ENCODE measurements at places on chromosomes 1 and 21.
A peak's percentile ranks its signal among the peaks of the same experiment; 100 is the strongest.

DNA sequence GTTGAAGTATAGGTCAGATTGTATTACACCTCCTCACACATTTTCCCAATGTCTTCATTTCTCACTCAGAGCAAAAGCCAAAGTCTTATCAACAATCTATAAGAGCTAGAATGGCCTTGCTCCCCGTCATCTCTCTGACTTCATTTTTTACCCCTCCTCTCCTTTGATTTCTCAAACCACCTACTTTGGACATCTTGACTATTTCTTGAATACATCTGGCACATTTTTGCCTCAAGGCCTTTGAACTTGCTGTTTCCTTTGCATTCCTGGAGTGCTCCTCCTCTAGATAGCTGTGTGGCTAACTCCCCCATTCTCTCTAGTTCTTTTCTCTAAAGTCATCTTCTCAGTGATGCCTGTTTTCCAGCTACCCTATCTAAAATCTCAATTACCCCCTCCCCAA is 7.2 kb upstream of the XCL2 start:
- DNase-seq: peak; percentile 90

GRCh38 chr1:71019233-71019969 is 28.2 kb downstream of the PTGER3 start:
- DNase-seq: no peak

DNA sequence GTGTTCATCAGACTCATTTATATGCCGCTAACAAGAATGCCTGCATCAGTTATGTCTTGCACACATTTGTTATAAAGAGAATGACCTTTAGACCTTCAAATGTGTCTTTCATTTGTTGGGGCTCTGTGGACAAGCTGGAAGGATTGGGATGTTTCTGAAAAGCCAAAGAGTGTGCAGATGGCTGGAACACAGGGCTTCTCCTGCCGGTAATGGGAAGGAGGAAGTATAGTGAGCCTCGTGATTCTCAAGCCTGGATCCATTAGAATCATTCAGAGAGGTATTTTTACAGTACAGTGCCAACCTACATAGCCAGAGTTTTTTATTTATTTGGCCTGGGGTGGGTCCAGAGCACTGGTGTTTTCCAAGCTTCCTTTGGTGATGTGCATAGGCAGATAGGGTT is 40.6 kb upstream of the ATP1A1 start:
- no peak for DNase-seq

GRCh38 chr1:198577444-198577843 is 37.0 kb upstream of the ATP6V1G3 start:
- DNase-seq: peak; percentile 34

DNA sequence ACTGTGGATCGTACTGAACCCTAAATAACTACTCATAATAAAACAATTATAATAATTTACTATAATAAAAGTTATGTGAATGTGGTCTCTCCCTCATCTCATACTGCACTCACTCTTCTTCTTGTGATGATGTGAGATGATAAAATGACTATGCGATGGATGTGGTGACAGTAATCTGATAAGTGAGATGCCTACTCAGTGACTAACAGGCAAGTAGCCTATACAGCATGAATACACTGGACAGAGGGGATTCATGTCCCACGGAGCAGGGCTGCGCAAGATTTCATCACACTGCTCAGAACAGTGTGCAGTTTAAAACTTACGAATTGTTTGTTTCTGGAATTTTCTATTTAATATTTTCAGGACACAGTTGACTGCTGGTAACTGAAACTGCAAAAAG is 304.0 kb downstream of the DUSP10 start:
- no peak for DNase-seq

GRCh38 chr1:205245096-205245495 is 17.4 kb downstream of the TMCC2 start:
- no peak for DNase-seq

- no peak for DNase-seq
Observed at GRCh38 chr1:40425198-40425597, 25.1 kb upstream of the ZFP69B start.

DNA sequence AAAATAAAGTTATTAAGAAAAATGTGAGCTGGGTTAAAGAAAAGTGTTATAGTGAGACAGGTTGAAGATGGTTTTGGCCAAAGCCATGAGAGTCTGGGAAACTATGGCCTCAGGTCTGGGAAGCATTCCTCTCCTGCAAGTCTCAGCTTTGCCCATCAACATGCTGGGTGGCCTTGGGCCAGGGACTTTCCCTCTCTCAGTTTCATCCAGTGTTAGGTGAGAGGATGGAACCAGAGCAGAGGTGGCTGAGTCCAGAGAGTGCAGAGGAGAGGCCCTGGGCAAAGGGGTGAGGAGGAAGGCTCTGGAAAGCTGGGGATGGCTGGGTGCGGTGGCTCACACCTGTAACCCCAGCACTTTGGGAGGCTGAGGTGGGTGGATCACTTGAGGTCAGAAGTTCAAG is 10.5 kb downstream of the PADI2 start:
- peak; percentile 26 for DNase-seq

GRCh38 chr1:53155534-53155933 is 13.1 kb upstream of the SLC1A7 start:
- no peak for DNase-seq

DNA sequence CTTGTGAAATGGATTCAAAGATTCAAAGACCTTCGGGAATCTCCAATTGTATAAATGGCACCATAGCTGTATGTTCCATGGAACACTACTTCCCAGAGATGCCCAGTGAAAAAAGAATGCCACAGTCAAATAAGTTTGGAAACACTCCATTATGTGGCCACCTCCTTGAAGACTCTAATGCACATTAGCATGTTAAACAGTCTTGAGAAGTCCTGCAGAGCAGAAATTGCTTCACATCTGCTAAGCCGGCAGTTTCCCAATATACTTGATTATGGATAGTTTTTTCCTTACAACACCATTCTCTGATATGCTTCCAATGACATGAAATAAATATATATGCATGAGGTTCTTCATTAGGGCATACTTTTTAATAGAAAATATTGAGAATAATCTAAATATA is 12.7 kb upstream of the SELE start:
- no peak for DNase-seq

GRCh38 chr1:71428029-71428428 is 347.2 kb upstream of the ZRANB2 start:
- DNase-seq: no peak

- no peak for DNase-seq
Observed at GRCh38 chr1:237269938-237270337, 228.0 kb downstream of the RYR2 start.

- no peak for DNase-seq
Observed at GRCh38 chr21:39776589-39776988, 31.6 kb downstream of the IGSF5 start.

DNA sequence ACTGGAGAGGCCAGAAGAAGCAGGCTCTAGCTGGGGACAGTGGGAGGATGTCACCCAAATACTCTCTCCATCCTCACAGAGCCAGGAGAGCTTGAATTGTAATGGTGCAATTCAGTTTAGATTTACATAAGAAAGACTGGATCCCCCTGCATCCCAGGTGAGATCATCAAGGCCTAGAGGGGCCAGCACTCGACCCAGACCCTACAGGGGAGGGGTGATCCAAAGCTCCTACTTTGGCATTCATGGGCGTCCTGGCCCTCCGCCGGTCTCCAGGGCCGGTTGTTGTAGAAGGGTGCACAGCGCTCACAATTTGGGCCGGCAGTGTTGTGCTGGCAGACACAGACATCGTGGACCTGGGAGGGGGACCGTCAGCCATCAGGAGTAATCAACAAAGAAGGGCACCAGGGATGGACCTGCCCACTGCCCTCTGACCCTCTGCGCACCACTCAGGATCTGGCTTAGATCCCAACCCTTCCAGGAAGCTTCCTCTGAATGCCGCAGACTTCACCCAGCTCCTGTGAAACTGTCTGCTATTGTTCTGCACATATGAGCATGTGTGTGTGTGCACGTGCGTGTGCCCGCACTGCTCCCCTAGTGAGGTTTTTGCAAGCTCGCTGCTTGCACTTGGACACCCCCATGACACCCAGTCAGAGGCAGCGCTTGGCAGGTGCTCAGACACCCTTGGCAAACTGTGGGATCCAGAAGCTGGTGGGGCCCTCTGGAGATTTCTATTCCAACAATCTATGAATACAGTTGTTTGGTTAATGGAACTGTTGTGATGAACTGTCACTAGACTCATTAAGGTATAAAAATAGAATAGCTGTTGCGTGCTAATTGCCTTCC is 21.6 kb downstream of the LAMB3 start:
- no peak for DNase-seq

DNA sequence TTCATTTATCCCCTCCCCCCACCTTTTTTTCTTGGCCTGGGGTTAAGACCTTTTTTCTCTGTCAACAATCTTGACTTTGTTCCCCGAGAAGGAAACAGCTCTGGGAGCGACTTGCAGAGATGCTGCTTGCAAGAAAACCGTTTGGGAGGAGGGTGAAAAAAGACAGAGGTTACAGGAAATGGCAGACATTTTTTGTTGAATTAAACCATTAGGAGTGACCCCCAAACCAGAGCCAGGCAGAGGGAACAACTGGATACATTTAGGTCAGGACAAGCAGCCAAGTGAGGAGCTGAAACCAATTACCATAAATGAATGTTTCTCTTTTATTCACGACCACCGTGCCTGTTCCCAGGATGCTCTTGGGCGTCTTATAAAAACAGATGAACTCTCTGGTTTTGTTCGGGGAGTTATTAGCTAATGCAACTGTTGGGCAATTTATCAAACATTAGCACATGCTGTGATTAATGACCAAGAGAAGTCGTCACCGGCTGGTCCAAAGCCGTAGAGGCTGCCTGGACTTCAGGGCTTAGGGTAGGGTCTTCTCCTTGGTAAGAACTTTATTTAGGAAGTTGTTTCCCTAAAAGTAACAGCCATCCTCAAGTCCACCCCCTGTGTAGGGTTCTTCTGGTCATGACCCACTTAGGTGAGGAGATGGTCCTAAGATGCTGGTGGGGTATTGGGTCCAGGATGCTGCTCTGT is 141.0 kb downstream of the FOXD2 start:
- DNase-seq: no peak

DNA sequence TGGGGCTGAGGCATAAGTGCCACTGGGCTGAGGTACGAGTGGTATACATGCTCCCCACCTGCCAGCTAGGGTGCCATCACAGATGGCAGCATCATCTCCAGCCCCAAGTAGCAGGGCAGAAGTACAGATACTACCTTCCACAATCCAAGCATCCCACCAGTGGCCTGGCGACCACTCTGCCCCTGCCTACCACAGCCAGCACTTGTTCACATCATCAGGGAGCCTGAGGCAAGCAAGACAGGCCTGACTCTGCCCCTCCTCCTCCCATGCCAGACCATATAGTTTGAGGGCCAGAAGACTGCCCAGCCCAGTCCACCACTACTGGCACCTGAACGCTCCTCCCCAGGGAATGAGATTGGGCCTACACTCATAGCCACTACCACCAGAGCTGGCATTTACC is 84.6 kb downstream of the SPATA6 start:
- no peak for DNase-seq

DNA sequence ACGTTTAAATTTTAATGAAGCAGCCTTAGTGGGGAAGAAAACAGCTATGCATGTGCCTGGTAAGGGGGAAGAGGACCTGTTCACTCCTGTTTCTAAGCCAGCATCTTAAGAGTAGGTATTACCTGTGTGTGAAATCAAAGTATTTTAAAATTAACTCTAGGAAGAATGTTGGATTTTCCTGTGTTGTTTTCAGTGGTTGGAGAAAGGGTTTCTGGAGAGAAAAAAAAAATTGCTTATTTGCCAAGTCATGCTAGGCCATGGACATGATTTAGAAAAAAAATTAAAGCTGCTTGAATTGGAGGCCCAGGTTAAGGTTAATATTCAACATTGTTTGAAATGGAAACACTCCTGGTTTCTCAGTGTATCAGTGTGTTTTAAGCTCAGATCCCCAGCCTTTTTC is 42.9 kb upstream of the DNAJC6 start:
- no peak for DNase-seq

DNA sequence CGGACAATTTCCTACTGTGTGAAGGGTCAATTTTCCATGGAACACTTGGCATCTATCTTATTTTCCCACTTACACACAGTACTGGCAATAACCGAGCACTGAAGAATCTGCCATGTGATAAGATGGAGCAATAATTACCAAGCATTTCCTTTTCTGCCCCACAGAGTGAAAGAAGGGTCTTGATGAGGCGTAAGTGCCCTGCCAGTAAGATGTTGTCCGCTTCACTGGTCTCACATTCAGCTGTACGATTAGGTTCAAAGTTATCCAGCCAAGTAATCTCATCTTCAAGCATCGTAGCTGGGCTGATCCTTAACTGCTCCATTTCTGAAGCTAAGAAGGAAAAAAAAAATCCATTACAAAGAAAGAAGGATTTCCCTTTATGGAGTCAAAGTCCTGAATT is 67.8 kb downstream of the PCSK9 start:
- DNase-seq: no peak

DNA sequence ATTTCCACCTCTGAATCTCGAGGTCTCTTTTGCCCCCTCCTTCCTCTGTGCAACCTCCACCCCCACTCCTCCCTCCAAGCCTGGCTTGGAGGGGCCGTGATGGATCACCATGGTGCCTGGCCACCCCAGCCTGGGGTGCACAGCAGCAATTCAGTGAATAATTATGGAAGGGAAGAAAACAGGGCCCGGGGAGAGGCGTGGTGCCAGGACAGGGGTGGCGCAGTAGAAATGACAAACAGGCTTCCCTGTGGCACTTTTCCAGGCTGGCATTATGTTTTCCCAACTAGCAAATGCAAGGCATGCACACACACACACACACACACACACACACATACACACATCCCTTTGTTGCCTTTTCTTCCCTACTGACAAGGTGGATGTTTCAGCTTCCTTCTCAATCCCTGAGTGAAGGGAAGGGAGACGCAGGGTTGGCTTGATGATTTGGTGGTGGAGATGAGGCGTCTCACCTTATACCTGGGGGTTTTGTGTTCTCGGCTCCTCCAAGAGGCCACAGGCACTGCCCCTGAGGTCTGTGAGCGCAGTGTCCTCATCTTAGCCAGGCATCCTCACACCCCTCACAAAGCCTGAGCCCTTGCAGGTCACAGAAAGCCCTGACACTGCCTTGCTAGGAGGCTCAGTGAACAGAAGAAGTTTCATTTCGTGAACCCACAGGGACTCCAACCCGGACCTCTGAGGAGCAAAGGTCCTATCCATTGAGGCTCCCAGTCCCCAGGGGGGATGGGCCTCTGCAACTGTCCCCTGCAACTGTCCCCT is 215.8 kb downstream of the MATN1 start:
- no peak for DNase-seq

GRCh38 chr1:51768971-51769588 is 109.4 kb downstream of the NRDC start:
- peak; percentile 24 for DNase-seq

GRCh38 chr1:199700551-199700950 is 327.0 kb upstream of the NR5A2 start:
- no peak for DNase-seq

GRCh38 chr21:46160657-46160906 is 5.2 kb upstream of the FTCD start:
- no peak for DNase-seq

- no peak for DNase-seq
Observed at GRCh38 chr1:209755926-209756614, at the start of gene TRAF3IP3. TRAF3IP3 (plus strand) TSS chr1:209756053; CDS start chr1:209760040, 3,987 bp downstream.

- DNase-seq: no peak
Observed at GRCh38 chr1:24373044-24373443, 40.5 kb downstream of the STPG1 start.
